ENCODE measurements at places on chromosomes 12 and 14. TPM values are rescaled to one million over a fixed set of nuclear protein-coding genes. Genes with fewer than 3 reads are reported as not detected.

The RAN gene
- 1,343 TPM for total RNA-seq

The PLEKHH1 gene
- 11.1 TPM for total RNA-seq

The VRTN gene
- total RNA-seq = not detected

The ALDH1L2 gene
- total RNA-seq = 18.5 TPM

The AMHR2 gene
- total RNA-seq = not detected

The GLT1D1 gene
- total RNA-seq = 0.08 TPM
